ENCODE measurements at places on chromosomes 1 and 21.

GRCh38 chr1:228073061-228073856, 9.2 kb upstream of the ARF1 start:
- H3K4me1 ChIP-seq = peaks cover 9% of the 10 kb centered on the region
- no peak for DNase-seq
- H3K27me3 ChIP-seq = peaks cover 84% of the 10 kb centered on the region
- no peak overlapping the region for H3K4me3 ChIP-seq
- no peak overlapping the region for H3K27ac ChIP-seq

GRCh38 chr1:91046766-91047165, 24.9 kb upstream of the ZNF644 start:
- H3K27ac ChIP-seq = no peak overlapping the region
- H3K27me3 ChIP-seq = no peaks in the 10 kb centered on the region
- no peaks in the 10 kb centered on the region for H3K36me3 ChIP-seq
- DNase-seq = no peak
- no peaks in the 10 kb centered on the region for H3K4me1 ChIP-seq
- no peak overlapping the region for H3K4me3 ChIP-seq

- H3K4me1 ChIP-seq = no peaks in the 10 kb centered on the region
- H3K4me3 ChIP-seq = no peak overlapping the region
- H3K27ac ChIP-seq = peak overlapping the region; percentile 67
- H3K27me3 ChIP-seq = no peaks in the 10 kb centered on the region
- no peak for DNase-seq
- peaks cover 4% of the 10 kb centered on the region for H3K36me3 ChIP-seq
These were observed 60.0 kb downstream of the INTS7 start for GRCh38 chr1:211975152-211975941.

DNA sequence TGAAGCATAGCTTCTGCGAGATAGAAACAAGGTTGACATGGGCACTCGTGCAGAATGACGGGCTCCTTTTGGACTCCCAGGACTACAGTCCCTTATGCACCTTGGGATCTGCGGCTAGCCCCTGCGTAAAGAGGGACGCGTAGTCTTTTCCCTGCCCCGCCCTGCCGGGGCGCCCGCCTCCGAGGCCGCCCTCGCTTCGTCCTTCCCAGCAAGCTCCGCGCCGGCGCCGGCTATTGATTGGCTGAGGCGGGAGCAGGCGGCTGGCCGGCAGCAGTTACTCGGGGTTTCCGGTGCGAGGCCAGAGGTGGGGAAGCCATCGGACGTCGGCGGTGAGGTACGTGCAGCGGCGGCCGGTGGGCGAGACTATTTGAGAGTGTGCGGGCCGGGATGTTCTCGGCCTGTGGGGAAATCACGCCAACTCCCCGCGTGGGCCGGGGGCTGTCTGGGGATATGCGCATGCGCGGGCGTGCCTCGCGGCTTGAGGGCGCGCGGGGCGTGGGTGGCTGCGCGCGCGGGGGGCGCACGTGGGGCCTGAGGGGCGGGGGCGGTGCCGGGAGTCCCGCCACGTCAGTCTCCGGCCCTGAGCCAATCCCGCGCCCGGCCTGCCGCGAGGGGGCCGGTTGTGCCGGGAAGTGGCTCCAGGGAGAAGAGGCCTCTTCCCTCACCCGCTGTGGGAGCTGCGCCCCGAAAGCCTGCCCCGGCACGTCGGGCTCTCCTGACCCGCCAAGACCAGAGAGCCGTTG, at the start of gene TXLNA:
Gene TXLNA (plus strand): TSS at position 233 of the 743 bp plus-strand sequence. CDS start 671 bp downstream, outside the sequence.
- H3K27ac ChIP-seq = peak within 1 kb of the TSS; percentile 76
- H3K27me3 ChIP-seq = no peaks in the 10 kb centered on the region
- peak; percentile 94 for DNase-seq
- H3K4me3 ChIP-seq = peak within 1 kb of the TSS; percentile 70
- peaks cover 16% of the 10 kb centered on the region for H3K4me1 ChIP-seq
- no peaks in the 10 kb centered on the region for H3K36me3 ChIP-seq

DNA sequence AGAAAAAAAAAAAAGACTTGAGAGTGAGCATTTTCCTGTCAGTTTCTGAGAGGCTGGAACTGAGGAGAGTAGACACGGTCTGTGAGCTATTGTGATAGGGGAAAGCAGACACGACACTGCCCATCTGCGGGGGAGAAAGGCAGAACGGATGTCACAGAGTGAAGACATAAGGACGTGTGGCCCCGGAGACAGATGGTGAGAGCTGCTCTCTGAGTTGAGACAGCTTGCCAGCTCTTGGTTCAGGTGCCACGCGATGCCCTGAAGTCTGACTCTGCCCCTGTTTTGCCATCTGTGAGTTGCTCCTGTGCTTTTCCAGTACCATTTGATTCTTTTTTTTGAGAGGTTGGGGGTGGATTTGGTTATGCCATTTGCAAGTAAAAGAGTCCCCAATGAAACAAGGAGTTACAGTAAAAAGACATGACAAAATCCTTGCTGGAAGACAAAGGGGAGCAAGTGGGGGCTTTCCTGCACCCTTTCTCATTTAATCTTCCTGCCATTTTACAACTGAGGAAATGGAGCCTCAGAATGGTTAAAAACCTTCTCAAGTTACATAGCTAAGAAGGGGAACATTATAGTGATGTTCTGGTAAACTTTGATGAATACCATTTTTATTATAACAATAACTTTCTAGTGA, 128.9 kb upstream of the DNAH14 start:
- no peaks in the 10 kb centered on the region for H3K36me3 ChIP-seq
- H3K27ac ChIP-seq = no peak overlapping the region
- no peak for DNase-seq
- H3K27me3 ChIP-seq = no peaks in the 10 kb centered on the region
- no peaks in the 10 kb centered on the region for H3K4me1 ChIP-seq

DNA sequence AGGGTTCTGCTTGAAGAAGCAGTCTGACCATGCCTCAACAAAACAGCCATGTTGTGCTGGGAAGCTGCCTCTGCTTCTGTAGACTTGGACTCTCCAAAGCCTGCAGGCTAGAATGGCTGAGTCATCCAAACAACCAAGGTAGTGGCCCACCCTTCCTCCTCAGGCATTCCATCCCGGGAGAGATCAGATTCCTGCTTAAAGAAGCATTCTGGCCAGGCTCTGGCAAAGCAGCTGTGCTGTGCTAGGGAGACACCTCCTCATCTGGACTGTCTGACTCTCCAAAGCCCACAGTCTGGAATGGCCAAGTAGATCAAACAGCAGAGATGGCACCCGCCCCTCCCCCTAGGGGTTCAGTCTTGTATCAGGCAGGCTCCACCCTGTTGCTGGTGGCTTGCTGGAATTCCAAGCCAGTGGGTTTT, 38.3 kb upstream of the F3 start:
- no peak overlapping the region for H3K27ac ChIP-seq
- DNase-seq = no peak
- H3K4me1 ChIP-seq = peaks cover 7% of the 10 kb centered on the region
- no peak overlapping the region for H3K4me3 ChIP-seq

DNA sequence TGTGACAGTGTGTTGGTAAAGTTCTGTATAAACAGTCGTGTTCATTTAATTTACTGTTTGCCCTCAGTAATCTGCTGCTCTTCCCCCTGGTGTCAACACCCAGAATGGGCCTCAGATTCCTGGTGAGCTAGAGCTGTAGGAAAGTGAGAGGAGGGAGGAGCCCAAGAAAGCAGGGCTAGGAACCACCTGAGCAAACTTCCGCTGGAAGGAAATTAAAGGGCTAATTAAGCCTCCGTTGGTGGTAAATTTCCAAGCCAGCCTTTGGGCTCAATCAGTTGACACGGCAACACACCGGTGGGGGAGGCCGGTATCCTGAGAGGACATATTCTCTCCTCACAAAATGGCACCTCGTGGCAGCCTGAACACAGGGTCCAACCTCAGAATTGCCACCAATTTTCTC, 32.9 kb downstream of the RAB3B start:
- H3K27me3 ChIP-seq = no peaks in the 10 kb centered on the region
- H3K4me3 ChIP-seq = no peak overlapping the region
- no peaks in the 10 kb centered on the region for H3K36me3 ChIP-seq

DNA sequence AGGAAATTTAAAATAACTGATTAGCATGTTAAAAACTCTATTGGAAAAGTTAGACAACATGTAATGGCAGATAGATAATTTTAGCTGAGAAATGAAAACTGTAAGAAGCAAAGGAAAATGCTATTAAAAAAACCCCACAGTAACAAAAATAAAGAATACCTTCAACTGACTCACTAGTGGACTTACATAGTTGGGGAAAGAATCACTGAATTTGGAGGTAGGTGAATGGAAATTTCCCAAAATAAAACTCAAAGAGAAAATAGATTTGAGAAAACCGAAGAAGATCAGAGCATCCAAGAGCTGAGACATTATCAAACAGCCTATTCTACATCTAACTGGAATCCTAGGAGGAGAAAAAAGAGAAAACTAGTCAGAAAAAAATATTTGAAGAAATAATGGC, 34.7 kb downstream of the PDE4B start:
- H3K36me3 ChIP-seq = no peaks in the 10 kb centered on the region
- no peak for DNase-seq
- H3K4me3 ChIP-seq = no peak overlapping the region
- H3K4me1 ChIP-seq = no peaks in the 10 kb centered on the region

DNA sequence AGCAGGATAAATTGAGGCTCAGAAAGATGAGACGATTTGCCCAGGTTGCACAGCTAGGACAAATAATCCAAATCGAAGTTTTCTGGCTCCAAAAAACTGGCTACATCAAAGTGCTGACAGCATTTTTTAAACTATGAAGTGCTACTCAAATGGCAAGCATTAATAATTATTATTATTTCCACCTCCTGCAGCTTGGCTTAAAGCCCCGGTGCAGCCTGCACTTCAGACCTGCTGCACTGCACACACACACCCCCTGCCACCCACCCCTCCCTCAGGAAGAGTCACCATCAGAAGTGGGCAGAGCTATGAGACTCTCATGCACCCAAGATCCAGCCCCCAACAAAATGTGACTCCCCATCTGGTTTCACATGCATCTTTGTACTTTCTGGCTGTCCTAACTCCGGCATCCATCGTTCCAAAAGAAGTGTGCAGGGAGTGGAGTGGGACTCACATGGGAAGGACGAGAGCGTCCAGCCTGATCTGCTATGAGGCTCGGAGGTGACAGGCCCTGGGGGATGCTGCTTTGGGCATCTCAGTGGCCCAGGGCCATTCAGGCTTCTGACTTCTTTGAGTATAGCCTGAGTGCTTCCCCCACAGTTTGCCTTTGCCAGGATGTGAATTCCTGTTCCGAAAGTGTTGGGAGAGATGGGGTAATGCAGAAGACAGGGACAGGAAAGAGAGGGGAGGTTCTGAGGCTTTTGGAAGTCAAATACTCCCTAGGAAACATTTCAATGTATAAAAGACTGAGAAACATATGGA, 65.0 kb upstream of the FAM20B start:
- H3K36me3 ChIP-seq = no peaks in the 10 kb centered on the region
- no peak overlapping the region for H3K27ac ChIP-seq
- H3K4me3 ChIP-seq = no peak overlapping the region
- no peaks in the 10 kb centered on the region for H3K27me3 ChIP-seq
- no peak for DNase-seq

GRCh38 chr1:218414060-218414728, 69.1 kb downstream of the TGFB2 start:
- no peaks in the 10 kb centered on the region for H3K27me3 ChIP-seq
- H3K27ac ChIP-seq = no peak overlapping the region
- H3K36me3 ChIP-seq = no peaks in the 10 kb centered on the region
- no peak overlapping the region for H3K4me3 ChIP-seq

DNA sequence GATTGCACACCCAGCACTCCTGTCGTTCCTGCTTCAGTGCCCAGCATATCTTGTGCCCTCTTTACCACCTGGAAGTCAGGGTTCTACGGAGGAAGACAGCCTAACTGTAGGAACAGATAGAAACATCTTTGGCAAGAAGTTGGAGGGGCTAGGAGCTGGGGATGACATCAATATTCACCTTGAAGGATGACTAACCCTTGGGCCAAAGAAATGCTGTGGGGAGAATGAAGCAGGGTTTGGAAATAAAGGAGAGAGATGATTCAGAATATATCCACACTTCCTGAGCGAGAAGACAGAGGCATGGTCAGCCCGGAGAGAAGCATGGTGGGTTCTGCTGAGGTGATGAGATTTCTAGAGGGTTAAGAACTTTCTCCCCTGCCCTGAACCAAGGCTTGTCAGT, 4.6 kb upstream of the NKAIN1 start:
- peaks cover 7% of the 10 kb centered on the region for H3K4me1 ChIP-seq
- DNase-seq = no peak
- H3K27me3 ChIP-seq = peaks cover 21% of the 10 kb centered on the region
- no peaks in the 10 kb centered on the region for H3K36me3 ChIP-seq
- H3K27ac ChIP-seq = no peak overlapping the region

DNA sequence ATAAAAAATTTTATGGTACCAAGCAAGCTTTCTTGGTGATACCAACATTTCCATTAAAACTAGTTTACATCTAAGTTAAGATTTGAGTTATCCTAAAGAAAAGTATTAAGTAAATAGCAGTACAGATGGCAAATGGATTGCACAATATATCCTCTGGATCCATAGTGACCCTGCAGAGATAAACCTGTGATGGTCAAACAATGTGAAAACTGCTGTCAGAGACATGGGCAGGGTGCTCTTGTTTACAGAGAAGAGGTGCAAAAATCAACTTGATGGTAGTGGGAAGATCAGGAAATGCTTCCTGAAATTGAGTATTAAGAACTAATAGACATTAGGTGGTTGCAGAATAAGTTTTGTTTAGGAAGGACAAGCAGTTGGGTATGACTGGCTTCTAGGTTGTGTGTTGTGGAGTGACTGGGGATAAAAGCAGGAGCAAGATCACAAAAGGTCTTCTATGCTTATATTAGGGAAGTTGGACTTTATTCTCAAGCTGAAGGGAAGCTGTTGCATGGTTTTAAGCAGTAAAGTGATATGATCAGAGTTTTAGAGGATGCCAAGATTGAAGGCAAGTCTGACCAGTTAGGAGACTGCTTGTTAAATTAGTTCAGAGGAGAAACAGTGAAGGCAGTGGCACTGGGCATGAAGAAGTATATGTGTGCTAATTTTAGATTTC, 9.9 kb downstream of the TTC3 start:
- DNase-seq = no peak
- H3K36me3 ChIP-seq = no peaks in the 10 kb centered on the region
- H3K4me3 ChIP-seq = no peak overlapping the region

GRCh38 chr1:94463765-94464330, 45.7 kb downstream of the ABCD3 start:
- H3K27ac ChIP-seq = no peak overlapping the region
- peak; percentile 15 for DNase-seq
- H3K4me3 ChIP-seq = no peak overlapping the region
- no peaks in the 10 kb centered on the region for H3K27me3 ChIP-seq
- peaks cover 9% of the 10 kb centered on the region for H3K36me3 ChIP-seq
- H3K4me1 ChIP-seq = no peaks in the 10 kb centered on the region

- no peaks in the 10 kb centered on the region for H3K36me3 ChIP-seq
- H3K4me1 ChIP-seq = peaks cover 4% of the 10 kb centered on the region
- DNase-seq = no peak
- H3K27me3 ChIP-seq = no peaks in the 10 kb centered on the region
- no peak overlapping the region for H3K27ac ChIP-seq
These were observed 72.1 kb upstream of the ABCG1 start for GRCh38 chr21:42146821-42147220.

GRCh38 chr21:33348706-33349105, 23.9 kb downstream of the IFNAR1 start:
- no peaks in the 10 kb centered on the region for H3K4me1 ChIP-seq
- DNase-seq = no peak
- no peak overlapping the region for H3K4me3 ChIP-seq
- peaks cover 7% of the 10 kb centered on the region for H3K36me3 ChIP-seq
- H3K27ac ChIP-seq = no peak overlapping the region

Data from neural progenitor cell (in vitro differentiated cells).